ENCODE measurements at places on chromosomes 16 and 17.
A peak's percentile ranks its signal among the peaks of the same experiment; 100 is the strongest.

DNA sequence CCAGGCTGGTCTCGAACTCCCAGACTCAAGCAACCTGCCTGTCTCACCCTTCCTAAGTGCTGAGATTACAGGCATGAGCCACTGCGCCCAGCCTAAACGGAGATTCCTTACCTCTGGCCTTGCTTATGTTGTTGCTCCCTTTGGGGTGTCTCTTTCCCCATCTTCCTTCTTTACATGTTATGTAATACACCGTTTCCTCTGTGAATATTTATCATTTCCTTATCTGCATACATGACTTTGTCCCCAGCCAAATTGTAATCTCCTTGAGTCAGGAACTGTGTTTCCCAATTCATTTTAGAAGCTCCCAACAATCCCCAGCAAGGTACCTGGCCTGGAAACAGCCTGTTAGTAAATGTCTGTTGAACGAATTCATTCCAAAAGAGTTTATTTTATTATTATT, 15.7 kb downstream of the COPZ2 start:
- DNase-seq, result no peak

- no peak for DNase-seq
These were observed 46.7 kb downstream of the GNA13 start for GRCh38 chr17:65009848-65010247.

DNA sequence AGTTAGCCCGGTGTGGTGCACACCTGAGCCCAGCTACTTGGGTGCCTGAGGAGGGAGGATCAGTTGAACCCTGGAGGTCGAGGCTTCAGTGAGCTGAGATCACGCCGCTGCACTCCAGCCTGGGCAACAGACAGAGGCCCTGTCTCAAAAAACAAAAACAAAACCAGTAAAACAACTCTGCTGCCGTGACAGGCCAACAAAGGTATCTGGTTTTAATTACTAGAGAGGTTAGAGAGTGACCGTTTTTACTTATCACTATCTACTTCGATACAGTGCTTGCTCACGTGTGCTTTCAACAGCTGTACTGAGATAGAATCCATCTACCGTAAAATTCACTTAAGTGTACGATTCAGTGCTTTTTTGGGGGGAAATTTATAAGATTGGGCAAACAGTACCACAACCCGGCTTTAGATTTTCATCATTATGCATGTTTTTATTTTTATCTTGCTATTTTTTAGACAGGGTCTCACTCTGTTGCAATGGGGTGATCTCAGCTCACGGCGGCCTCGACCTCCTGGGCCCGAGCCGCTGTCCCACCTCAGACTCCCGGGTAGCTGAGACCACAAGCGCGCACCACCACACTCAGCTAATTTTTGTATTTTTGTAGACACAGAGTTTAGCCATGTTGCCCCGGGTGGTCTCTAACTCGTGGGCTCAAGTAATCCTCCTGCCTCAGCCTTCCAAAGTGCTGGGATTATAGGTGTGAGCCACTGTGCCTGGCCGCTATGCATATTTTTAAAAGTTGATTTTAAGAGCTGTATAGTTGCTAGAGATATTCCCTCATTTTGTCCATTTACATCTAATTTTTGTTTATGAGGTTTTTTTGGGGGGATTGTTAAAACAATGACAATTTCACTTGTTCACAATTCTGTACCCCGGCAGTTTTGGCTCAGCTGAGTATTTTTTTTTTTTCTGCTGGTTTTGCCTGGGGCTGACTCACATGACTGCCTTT, 30.9 kb downstream of the SERPINF1 start:
- no peak for DNase-seq

DNA sequence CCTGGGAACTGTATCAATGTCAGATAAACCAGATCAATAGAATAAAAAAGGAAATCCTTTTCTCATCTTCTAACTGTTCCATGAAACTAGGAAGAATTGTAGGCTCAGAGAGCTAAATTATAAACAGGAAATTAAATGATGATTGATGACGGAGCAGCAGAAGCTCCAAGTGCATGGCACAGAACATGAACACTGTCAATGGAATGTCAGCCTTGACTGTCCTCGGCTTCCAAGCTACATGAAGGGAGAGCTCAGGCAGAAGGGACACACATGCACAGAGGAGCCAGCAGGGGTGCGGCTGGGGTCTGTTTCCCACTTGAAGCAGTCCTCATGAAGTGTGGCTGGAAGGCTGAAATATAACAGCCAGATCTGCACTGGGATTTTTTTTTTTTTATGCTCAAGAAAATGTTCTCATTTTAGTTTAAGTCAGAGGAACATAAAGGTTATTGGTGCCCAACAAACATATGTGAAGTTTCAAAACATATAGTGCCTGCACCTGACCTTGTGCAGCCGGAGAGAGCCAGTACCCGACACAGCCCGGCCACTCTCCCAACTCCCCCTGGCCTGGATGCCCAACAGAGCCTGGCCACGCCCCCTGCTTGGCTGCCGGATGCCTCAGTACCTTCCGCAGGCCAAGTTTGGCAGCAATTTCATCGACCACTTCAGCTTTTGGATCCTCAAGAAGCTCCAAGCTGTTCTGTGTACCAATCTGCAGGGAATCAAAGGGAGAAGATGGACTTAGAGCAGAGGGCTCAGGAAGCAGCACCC, 37.0 kb downstream of the NPLOC4 start:
- no peak for DNase-seq

DNA sequence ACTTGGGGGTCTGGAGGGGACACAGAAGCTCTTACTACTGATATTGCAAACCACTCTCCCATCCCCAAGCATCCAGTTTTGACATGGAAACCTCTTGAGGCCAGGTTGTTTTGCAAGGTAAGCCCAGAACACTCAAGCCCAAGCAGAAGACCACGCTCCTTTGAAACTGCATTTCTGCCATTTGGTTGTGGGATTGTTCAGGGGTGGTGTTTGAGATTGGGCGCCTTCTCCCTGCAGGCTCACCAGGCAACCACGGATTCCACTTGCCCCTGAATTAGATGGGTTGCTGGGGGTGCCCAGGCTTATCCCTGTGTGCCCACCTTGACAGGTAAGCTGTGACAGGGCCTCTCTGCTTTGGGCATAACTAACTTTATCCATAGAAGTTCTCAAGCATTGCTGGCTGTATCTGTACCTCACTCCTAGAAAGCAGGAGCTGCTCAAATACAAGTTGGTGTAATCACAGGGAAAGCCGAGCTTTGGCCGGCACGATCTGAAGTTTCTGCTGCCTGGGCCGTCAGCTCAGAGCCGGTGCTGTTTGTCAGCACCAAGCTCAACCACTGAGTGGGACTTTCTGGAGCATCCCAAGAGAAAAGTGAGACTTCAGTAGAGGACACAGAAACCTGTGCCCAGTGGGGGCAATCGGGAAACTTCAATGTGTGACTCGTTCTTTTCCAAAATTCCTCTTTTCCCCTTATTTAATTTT, 93.6 kb downstream of the CYLD start:
- DNase-seq, result no peak

DNA sequence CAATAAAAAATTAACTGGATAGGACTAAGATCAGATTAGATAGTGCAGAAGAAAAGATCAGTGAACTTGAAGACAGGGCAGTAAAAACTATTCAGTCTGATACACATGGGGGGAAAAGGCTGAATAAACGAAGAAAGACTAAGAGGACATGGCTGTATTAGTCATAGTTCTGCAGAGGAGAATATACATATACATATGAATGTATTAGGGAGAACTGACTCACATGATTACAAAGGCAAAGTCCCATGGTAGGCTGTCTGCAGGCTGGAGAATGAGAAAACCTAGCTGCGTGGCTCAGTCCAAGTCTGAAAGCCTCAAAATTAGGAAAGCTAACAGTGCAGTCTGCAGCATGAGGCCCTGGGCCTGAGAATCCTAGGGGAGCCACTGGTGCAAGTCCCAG, 98.2 kb upstream of the GNAO1 start:
- DNase-seq, result no peak

GRCh38 chr17:79625706-79626105, 14.9 kb upstream of the RBFOX3 start:
- peak; percentile 40 for DNase-seq

DNA sequence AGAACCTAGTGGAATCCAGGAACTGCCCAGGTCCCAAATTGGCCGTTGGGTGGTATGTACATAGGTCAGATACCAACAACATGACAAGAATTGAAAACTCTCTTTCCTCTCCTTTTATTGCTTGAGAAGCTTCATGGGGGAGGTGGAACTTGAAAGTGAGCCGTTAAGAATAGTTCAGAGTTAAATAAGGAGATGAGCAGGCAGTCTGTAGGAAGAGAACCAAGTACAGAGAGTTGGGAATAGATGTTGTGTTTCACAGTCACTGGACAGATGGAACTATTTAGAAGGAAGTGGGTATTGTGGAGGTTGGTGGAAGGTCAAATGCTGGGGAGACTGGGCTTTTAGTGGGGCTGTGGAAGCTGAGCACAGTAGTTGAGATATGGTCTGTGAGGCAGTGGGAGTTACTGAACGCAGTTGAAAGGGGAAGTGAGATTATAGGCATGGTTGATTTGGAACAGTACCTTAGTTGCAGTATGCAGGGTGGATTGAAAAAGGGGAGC, 26.4 kb downstream of the ARHGAP44 start:
- DNase-seq, result no peak

- no peak for DNase-seq
These were observed 806 bp downstream of the PERCC1 start for GRCh38 chr16:1431497-1432270.

GRCh38 chr16:46828943-46829342, 2.0 kb downstream of the C16orf87 start:
- no peak for DNase-seq

DNA sequence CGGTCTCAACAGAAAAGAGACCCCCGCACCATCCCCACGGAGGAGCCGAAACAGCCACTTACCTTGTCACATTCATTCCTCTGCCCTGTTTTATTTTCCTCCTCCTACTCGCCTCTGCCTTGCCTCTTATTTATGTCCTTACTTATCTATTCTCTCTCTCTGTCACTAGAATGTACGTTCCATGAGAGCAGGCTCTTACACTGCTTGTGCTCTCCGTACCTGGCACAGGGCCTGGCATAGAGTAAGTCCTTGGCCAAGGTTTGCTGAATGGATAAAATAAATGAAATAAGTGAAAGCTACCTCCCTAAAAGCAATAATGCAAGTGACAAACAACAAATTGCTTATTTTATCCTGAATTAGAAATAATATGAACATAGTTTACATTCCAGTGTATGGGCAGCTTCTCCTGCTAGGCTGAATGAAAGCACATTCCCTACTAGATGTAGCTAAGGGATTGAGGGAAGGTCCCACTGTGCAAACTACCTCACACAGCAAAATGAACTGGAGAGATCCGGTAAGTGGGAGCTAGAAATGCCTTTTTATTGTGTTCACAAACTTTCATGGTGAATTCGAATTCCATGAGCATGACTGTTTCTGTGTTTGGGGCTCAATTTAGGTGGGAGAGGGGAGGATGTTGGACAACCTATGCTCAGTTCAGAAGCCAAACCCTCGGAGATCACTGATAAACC, 173.1 kb downstream of the PARN start:
- DNase-seq, result no peak

- no peak for DNase-seq
These were observed 22.8 kb downstream of the TADA2A start for GRCh38 chr17:37429453-37429852.

- peak; percentile 59 for DNase-seq
These were observed 46.4 kb upstream of the ENPP7 start for GRCh38 chr17:79684132-79684985.

DNA sequence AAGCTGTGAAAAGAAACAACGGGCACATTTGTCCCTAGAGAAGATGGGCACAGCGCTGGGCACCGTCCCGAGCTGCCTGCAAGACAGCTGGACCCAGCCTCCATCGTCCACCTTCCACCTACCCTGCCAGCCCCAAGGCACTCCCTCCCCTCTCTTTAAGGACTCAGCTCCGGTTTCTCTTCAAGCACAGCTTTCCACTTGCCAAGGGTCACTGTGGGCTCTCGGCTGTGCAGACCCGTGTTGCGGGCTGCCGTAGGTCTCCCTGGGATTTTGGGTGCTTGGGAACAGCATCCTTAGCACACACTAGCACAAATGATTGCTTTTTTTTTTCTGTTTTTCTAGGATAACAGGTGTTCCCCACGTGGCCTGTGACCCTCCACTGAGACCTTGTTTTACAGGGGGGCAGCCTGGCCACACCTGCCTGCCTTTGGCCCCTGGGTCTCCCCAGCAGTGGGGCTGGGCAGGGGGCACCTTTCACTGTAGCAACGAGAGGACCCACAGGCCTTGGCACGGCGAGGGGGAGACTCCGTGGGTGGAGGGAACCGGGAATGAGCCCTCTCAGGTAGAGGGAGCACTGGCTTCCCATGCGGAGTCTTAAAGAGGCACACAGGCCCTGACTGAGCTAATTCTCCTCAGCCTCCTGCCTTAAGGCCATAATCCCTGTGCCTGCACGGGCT, 1.4 kb downstream of the CHMP6 start:
- no peak for DNase-seq

DNA sequence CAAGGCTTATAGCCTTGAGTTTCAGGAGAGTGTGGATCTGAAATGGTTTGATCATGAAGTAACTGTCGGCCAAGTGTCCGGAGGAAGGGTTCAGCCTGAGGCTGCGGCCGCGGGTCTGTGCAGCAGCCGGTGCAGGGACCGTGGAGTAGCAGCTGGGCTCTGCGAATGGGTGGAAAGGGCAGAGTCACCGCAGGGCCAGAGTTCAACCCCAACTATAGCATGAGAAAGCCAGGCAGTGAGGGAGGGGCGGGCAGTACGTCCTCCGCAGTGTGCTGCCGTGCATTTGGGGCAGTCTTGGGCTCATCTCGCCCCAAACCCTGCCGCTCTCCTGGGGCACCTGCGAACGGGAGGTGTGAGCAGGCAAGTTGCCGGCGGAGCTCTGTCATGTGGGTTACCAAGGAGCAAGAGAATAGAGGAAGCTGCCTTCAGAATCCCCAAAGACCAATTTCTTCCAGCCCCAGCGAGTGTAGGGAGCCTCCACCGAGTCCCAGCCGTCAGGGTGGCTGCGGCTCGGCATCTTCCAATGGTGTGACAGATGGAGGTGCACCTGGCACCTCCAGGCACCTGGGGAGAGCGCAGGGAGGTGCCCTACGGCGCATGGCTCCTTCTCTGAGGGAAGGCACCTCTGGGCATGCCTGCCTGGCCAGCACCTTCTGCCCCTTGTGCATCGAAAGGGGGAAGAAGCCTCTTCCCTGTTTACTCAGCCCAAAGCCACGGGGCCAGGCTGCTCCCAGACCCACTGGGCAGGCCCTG, 87.3 kb downstream of the RPA1 start:
- DNase-seq, result no peak

GRCh38 chr17:32719689-32720088, 157.2 kb downstream of the MYO1D start:
- DNase-seq, result no peak

Data from RWPE2 (cell line).